ENCODE measurements at places on chromosomes 2 and 18. TPM values are rescaled to one million over a fixed set of nuclear protein-coding genes. Genes with fewer than 3 reads are reported as not detected.

GRCh38 chr2:3334392-3335345, 42.9 kb downstream of the EIPR1 start:
- DNase-seq = no peak

CXCR1 gene
- total RNA-seq = not detected

DNA sequence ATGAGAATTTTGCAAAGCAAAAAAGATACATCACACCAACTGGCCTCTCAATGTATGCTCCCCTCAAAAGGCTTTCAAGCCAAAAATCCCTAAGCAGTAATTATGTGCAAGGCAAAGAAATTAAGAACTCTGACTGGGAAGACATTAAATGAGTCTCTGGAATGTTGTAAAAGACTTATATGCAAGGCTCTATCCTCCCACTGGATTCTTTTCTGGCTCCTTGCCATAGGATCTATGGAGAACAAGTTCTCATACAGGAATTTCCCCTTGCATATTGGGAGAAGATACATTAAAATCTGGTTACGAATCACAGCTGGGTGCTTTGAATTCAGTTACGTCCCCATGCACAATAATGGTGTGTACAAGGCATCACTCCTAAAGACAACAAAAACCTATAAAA, 73.4 kb upstream of the ATL2 start:
- no peak for DNase-seq

- DNase-seq = no peak
These were observed 79.6 kb upstream of the NABP1 start for GRCh38 chr2:191598296-191598695.

DNA sequence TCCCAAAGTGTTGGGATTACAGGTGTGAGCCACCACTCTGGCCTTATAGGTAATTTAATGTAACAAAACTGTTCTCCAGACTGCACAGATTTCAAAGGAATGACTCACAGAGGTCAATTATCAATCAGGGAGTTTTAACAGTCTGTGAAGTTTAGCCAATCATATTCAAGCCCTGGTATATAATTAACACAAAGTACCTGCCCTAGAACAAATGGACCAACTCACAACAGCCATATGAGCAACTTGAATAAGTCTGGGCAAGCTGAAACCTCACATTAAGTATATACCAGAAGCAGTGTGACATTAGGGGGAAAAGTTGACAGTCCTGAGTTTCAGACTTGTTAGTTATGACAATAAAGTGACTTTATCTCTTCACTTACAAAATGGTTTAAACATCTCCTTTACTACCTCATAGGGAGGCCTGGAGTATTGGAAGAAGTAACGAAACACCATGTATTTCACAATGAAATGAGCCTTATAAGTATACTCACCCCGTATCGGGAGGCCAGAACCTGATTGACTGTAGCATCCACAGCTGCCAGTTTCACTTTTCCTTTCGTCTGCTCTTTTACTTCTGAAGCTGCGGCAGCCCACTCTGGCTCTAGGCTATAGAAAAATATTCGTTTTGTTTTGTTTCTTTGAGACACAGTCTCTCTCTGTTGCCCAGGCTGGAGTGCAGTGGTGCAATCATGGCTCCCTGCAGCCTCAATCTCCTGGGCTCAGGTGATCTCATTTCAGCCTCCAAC, 22.2 kb downstream of the PDIA6 start:
- no peak for DNase-seq

MYCN gene
- total RNA-seq = 0.37 TPM

NOSTRIN gene
- not detected for total RNA-seq

HMSD gene
- not detected for total RNA-seq

SLC5A7 gene
- not detected for total RNA-seq

- DNase-seq = no peak
These were observed 2.7 kb downstream of the NCL start for GRCh38 chr2:231461516-231461971.

GRCh38 chr2:206920310-206920709, 19.0 kb upstream of the CPO start:
- no peak for DNase-seq

GALNT14 gene
- total RNA-seq = not detected

TGFA gene
- 1.9 TPM for total RNA-seq

TCF7L1 gene
- not detected for total RNA-seq

DNA sequence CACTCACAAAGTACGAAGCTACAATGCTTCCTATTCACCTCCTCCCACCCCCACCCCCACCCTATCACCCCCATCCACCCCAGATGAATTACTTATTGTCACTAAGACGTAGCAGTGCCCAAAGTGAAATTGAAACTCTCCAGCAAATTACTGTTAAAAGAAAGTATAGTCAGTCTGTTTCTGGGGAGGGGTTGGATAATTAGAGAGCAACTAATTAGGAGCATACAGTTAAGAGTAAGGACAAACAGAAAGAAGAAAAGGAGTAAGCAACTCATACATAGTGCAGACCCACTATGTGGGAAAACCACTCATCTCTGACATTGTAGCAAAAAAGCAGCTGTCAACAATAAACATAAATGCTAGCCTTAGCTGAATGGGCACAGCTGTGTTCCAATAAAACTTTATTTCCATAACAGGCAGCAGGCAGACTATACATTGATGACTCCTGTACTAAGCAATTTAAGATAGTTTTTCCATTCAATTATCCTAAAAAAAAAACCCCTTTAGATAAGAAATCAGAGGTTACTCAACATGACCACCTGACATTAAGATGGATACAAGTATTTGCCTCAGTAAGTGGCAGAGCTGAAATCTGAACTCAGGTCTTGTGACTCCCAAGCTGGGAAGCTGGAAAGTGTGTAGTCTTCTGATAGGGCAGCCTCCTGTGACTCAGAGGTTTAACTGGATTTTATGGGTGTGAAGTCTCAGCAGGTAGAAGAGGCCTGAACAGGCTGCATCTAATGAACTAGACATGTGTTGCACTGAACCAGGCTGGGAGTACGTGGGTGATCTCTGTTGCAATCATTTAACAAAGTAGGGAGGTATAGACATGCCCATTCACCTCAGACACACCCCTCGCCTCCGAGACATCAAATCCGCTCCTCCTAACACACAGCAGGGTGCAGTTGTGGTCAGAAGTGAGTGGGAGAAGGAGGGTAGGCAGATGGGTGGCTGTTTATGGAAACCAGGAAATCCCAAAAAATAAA, 171.8 kb upstream of the KLF7 start:
- DNase-seq = no peak

DNA sequence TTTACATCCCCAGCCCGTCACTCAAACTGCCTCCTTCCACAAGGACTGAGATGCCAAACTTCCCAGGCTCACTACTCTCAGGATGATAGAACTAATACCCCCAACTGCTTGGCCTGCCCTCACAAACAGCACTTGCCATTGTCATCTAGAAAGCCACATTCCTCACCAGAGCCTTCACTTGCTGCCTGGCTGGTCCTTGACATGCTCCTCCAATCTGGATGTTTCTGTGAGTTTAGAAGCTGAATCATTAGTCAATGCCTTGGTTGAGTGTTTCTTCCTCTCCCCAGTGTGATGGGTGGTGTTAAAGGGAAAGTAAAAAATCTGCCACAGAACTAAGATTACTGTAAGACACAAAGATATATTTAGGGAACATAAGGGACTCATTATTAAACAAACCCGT, 52.5 kb downstream of the MARCHF4 start:
- DNase-seq = no peak

DNA sequence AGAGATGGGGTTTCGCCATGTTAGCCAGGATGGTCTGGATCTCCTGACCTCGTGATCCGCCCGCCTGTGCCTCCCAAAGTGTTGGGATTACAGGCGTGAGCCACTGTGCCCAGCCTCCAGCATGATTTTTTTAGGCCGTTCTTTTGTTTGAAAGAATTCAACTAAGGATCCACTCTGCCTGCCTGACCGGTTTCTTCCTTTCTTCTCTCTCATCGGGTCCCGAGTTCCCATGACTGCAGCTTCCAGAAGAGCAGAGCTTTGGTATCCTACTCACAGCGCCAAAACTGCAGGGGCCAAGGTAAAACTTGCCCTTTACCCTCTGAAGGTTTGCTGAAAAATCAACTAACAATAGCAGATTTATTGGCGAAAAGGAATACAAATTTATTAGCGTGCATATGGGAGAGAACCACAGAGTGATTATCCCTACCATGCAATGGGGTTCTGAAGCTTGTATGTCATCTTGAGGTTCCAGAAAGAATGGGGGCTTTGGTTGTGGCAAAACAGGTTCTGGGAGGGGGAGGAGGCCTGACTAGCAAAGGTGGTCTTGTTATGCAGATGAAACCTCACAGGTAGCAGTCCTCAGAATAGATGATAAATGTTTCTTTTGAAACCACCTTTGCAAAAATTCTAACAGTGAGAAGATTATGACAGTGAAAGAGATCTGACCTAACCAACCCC, 87.0 kb upstream of the MSH6 start:
- no peak for DNase-seq

DNA sequence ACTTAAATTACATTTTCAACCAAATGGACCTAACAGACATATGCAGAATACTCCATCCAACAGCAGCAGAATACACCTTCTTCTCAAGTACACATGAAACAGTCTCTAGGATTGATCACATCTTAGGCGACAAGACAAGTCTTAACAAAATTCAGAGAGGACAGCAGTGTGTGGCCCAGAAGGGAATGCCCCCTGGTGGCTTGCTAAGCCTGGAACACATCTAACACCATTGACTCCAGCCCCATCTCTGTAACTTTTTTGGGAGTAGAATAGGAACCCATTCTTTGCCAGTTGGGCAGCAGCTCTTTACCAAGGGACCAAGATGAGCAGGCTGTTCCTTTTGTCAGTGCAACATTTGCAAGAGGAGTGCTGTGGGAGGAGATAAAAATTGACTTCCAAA, 249.9 kb downstream of the PLCL1 start:
- DNase-seq = peak; percentile 12

FHOD3 gene
- not detected for total RNA-seq

NIFK gene
- 30.2 TPM for total RNA-seq

FSHR gene
- total RNA-seq = not detected

GRCh38 chr2:10239561-10239967, 63.1 kb upstream of the HPCAL1 start:
- DNase-seq = no peak

- DNase-seq = no peak
These were observed 73.9 kb downstream of the SLC39A10 start for GRCh38 chr2:195730912-195731311.

- DNase-seq = no peak
These were observed 849 bp upstream of the TMEM18 start for GRCh38 chr2:677959-678550.

DNA sequence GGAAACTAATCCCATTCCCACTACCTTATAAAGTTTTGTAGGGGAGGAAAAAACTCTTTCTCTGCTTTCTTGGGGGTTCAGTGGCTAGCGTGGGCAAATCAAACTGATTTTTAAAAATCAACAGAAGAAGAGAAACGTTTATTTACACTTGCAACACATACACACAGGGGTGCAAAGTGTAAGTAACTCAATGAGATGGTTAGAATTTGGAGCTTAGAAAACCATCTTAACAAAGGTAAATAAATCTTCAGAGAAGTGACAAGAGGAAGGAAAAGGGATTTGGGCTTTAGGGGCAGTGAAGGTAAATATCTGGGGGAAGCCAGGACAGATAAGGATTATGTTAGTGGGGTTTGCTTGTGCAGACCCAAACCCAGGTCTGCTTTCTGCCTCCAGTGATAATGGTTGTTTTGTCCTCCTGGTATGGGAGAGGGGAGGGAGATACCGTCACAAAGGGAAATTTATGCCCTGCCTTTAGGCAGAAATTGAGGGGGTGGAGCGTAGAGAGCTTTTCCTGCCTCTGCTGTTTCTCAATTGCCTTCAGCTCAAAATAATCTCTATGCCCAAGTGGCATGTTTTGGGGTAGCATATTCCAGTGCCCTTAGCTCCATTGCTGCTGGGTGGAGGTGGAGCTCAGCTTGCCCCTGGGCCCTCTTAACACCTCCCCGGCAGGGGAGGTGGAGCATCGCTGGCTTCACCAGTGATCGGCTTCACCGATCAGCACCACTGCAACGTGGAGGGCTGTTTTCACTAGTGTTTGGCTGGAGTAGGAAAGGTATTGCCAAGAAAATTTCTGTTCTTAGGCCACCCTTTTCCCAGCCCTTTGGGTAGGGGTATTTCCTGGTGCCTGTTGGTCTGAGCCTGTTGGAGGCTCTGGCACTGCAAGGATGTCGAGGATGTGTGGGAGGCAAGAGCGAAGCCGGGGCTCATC, 92.2 kb downstream of the TEX51 start:
- no peak for DNase-seq

HOXD12 gene
- not detected for total RNA-seq

RAD51AP2 gene
- not detected for total RNA-seq

All from T-helper 17 cell (primary cell).